ENCODE measurements at places on chromosomes 1 and 21.
A peak's percentile ranks its signal among the peaks of the same experiment; 100 is the strongest.

DNA sequence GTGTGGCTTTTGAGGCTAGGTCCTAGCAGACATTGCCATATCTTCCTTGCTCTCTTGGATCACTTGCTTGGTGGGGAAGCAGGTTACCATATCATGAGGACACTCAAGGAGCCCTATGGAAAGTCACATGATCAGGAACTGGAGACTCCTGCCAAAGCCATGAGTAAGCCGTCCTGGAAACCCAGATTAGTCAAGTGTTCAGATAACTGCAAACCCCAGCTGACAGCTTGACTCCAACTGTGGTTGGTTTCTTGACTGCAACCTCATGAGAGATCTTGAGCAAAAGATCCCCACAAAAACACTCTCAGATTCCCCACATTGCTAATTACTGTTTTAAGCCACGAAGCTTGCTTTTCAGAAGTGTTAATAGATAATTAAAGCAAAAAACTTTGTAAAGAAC is 58.6 kb downstream of the CACNA1E start:
- DNase-seq = no peak

- no peak for DNase-seq
Observed at GRCh38 chr1:201710632-201711597, 118.0 kb upstream of the IPO9 start.

DNA sequence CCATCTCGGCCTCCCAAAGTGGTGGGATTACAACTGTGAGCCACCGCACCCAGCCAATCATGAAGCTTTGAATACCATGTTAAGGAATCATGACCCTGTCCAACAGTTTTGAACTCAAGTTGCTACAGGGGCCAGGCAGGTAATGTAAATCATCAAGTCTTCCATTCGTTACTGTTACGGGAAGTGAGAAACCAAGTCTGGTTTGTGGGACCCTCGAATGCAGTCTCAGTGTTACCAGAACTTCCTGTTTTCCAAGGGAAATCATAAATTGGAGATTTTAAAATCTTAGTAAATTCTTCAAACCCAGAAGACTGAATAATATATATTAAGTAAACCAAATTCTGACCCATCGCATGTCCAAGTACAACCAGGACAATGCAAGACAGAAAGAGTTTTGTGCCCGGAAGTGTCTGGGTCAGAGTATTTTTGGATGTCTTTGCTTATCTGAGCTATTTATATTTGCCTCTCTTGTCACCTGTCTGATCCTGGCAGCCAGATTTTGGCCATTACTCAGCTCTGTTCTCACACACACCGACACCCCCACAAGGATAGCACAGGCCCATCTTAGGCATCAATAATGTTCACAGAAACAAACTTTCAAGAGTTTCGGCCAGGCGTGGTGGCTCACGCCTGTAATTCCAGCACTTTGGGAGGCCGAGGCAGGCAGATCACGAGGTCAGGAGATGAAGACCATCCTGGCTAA is 8.8 kb downstream of the ATP5IF1 start:
- no peak for DNase-seq

- peak; percentile 14 for DNase-seq
Observed at GRCh38 chr1:224726441-224727182, 110.5 kb downstream of the CNIH3 start.

GRCh38 chr1:15835205-15835740 is 12.2 kb upstream of the SPEN start:
- DNase-seq = peak; percentile 67

DNA sequence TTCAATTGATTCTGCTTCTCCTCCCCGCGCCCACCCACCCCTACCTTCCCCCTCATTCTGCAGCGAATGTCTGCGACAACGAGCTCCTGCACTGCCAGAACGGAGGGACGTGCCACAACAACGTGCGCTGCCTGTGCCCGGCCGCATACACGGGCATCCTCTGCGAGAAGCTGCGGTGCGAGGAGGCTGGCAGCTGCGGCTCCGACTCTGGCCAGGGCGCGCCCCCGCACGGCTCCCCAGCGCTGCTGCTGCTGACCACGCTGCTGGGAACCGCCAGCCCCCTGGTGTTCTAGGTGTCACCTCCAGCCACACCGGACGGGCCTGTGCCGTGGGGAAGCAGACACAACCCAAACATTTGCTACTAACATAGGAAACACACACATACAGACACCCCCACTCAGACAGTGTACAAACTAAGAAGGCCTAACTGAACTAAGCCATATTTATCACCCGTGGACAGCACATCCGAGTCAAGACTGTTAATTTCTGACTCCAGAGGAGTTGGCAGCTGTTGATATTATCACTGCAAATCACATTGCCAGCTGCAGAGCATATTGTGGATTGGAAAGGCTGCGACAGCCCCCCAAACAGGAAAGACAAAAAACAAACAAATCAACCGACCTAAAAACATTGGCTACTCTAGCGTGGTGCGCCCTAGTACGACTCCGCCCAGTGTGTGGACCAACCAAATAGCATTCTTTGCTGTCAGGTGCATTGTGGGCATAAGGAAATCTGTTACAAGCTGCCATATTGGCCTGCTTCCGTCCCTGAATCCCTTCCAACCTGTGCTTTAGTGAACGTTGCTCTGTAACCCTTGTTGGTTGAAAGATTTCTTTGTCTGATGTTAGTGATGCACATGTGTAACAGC is 339.9 kb downstream of the NTNG1 start:
- no peak for DNase-seq

- no peak for DNase-seq
Observed at GRCh38 chr1:50421366-50421748, 1.9 kb downstream of the DMRTA2 start.

GRCh38 chr1:183699616-183700160 is 46.6 kb upstream of the APOBEC4 start:
- DNase-seq = no peak

GRCh38 chr1:75583282-75583681 is 27.6 kb downstream of the SLC44A5 start:
- no peak for DNase-seq

GRCh38 chr21:35929901-35930300 is 130.4 kb downstream of the SETD4 start:
- no peak for DNase-seq

DNA sequence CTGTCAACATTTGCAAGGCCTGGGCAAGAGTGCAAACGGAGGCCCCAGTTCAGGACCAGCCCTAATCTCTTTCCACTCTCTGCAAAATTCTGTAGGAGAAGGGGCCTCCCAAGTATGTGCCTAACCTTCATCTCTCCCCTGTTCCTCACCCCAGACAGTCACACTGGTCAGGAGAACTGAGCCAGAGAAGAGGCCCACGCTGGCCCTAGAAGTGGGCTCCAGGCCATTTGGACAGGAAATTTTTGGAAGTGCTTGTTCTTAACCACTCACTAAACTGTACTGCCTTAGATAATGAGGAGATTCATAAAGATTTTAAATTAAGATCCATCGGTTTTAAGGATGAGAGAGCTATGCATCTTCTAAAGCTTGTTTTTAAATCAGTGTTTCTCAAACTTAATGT is 129.7 kb upstream of the ADGRL2 start:
- DNase-seq = no peak

DNA sequence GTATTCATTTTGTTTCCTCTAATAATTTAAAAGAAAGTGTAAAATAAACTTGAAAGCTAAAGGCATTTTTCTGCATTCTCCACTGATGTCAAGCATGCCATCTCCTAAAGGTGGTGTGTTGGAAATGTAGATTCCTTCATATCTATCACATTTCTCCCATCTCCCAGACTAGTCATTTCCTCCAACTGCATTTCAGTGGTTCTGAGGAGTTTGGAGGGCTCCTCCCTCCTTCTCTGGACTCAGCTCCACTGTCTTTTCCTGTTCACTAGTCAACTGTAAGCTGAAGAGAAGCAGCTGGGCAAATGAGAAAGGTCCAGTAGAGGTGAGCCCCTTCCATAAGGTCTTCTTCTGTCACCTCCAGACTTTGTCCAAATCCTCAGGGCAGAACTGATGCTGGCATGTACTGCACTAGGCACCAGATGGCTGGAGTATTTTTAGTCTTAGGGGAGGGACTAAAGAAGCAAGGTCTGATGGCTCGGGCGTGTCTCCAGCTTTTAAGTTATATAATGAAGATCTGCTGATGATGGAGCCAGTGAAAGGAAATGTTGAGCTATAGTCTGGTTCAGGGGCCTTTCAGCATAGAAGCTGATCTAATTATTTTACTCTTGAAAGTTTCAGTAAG is 186.1 kb downstream of the NTNG1 start:
- DNase-seq = no peak

DNA sequence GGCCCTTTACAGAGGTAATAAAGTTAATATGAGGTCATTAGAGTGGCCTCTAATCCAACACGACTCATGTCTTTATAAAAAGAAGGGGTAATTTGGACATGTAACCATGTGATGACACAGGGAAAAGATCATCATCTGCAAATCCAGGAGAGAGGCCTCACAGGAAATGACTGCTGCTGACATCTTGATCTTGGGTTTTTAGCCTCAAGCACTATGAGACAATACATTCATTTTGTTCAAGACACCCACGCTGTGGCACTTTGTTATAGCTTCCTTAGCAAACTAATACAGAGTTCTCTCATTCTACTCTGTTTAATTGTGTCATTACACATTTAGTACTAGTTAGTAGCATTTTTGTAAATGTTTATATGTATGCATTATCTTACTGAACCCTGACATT is 64.0 kb upstream of the RUNX1 start:
- no peak for DNase-seq
